Colonic mucosa (tissue), 4 donors: ENCODE measurements at places on chromosomes 7 and 10. TPM values are rescaled to one million over a fixed set of nuclear protein-coding genes. Genes with fewer than 3 reads are reported as not detected.

The KCNIP2 gene
- total RNA-seq = 2.8 TPM

DNA sequence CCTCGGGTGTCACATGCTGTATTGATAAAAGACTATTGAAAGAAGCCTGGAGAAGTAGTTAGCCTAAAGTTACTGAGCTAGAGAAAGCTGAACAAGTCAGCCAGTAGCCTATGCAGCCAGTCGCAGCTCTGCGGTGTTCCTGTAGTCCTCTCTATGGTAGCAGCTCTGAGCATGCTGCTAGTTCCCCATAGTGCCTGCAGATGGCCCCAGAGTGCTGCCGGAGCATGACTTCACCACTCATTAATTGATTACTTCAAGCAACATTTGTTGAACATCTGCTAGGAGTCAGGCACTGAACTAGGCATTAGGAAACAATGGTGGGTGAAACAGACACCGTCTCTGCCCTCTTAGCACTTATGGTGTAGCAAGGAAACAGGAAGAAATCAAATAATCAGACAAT lies 422.7 kb downstream of the SORCS3 start:
- no peak overlapping the region for H3K4me3 ChIP-seq
- H3K36me3 ChIP-seq = no peaks in the 10 kb centered on the region
- no peaks in the 10 kb centered on the region for H3K27me3 ChIP-seq
- H3K27ac ChIP-seq = no peak overlapping the region
- H3K4me1 ChIP-seq = no peaks in the 10 kb centered on the region

The TAS2R5 gene
- total RNA-seq = 1.2 TPM

GRCh38 chr7:155865830-155866525 lies 53.7 kb upstream of the SHH start:
- no peak overlapping the region for H3K27ac ChIP-seq
- H3K4me3 ChIP-seq = no peak overlapping the region
- peak; percentile 67 for DNase-seq
- H3K27me3 ChIP-seq = no peaks in the 10 kb centered on the region
- H3K36me3 ChIP-seq = no peaks in the 10 kb centered on the region
- no peaks in the 10 kb centered on the region for H3K4me1 ChIP-seq

DNA sequence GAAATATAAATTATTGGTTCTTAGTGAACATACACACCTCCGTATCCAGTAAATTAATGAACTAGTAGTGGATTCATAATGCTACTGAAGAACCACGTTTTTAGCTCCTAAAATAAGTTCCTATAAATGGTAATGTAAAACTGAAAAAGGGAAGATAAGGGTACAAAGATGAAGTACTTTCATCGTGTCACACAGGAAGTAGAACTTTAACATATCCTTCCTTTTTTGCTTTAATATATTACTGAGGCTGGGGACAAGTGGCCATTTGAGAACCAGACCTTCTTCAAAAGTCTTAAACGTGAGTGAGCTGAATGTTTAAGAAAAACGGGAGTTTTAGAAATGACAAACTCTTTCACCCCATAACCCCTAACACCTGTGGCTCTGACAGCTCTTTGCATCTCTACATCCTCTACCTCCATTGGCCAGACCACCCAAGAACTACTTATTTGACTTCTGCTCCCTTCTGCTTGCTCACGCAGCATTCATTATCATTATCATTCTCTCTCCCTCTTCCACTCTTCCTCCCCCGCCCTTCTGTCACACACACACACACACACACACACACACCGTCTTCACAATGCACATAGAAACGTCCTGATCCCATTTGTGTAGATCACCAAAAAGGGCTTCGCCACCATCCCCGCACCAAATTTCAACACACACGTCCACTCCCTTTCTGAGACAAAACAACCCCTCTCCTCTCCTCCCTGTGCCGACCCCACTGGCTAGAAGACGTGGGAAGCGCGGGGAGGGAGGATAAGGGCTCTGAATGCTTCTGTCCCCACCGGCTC lies 677 bp downstream of the SKAP2 start:
- no peaks in the 10 kb centered on the region for H3K36me3 ChIP-seq
- no peak for DNase-seq
- H3K27ac ChIP-seq = peak overlapping the region; percentile 98
- no peaks in the 10 kb centered on the region for H3K4me1 ChIP-seq
- no peaks in the 10 kb centered on the region for H3K27me3 ChIP-seq

DNA sequence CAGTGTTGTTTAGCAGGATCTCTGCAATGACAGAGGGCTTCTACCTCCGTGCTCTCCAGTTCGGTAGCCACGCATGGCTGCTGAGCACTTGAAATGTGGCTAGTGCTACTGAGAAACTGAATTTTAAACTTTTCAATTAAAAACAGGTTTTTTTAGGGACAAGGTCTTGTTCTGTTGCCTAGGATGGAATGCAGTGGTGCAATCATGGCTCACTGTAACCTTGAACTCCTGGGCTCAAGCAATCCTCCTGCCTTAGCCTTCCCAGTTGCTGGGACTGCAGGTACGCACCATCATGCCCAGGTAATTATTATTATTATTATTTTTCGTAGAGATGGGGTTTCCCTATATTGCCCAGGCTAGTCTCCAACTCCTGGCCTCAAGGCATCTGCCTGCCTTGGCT lies 13.4 kb upstream of the SFRP5 start:
- no peak overlapping the region for H3K27ac ChIP-seq
- no peak overlapping the region for H3K4me3 ChIP-seq
- H3K4me1 ChIP-seq = no peaks in the 10 kb centered on the region
- no peak for DNase-seq
- no peaks in the 10 kb centered on the region for H3K27me3 ChIP-seq

DNA sequence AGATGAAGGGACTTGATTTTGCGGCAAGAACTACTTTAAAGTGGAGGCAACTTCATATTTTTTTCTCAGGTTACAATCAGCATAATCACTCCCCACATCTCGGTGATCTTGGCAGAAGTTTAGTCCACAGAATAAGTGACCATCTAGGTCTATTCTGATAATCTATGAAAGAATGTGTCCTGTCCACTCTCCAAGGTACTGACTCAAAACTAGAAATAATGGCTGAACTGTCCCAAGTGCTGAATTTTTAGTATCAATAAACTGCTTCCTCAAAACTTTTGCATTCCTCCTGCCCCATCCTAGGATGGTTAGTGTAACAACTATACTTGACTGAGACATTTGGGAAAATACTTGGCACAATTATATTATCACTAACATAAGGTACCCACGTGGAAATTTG lies 10.9 kb upstream of the CHRM2 start:
- H3K27ac ChIP-seq = no peak overlapping the region
- no peak overlapping the region for H3K4me3 ChIP-seq
- DNase-seq = no peak
- H3K27me3 ChIP-seq = no peaks in the 10 kb centered on the region

GRCh38 chr10:44948642-44949041 lies 11.0 kb upstream of the RASSF4 start:
- no peaks in the 10 kb centered on the region for H3K27me3 ChIP-seq
- no peak for DNase-seq
- H3K4me1 ChIP-seq = no peaks in the 10 kb centered on the region
- H3K27ac ChIP-seq = no peak overlapping the region
- H3K36me3 ChIP-seq = no peaks in the 10 kb centered on the region

- H3K4me3 ChIP-seq = no peak overlapping the region
- no peaks in the 10 kb centered on the region for H3K36me3 ChIP-seq
- DNase-seq = no peak
Observed at GRCh38 chr10:57249615-57250281, 888.7 kb upstream of the ZWINT start.

The TMEM270 gene
- total RNA-seq = not detected

The OR9A4 gene
- not detected for total RNA-seq

- H3K4me1 ChIP-seq = no peaks in the 10 kb centered on the region
- H3K27me3 ChIP-seq = no peaks in the 10 kb centered on the region
- DNase-seq = no peak
- no peaks in the 10 kb centered on the region for H3K36me3 ChIP-seq
- H3K27ac ChIP-seq = no peak overlapping the region
- H3K4me3 ChIP-seq = no peak overlapping the region
Observed at GRCh38 chr7:120180221-120180620, 92.8 kb upstream of the KCND2 start.

- H3K4me3 ChIP-seq = no peak overlapping the region
- DNase-seq = no peak
- H3K27ac ChIP-seq = no peak overlapping the region
- no peaks in the 10 kb centered on the region for H3K27me3 ChIP-seq
- no peaks in the 10 kb centered on the region for H3K36me3 ChIP-seq
Observed at GRCh38 chr7:94698275-94698674, 42.3 kb upstream of the SGCE start.

The CYP2C19 gene
- total RNA-seq = 1.9 TPM

The TDRD1 gene
- total RNA-seq = 0.05 TPM

The HABP2 gene
- total RNA-seq = not detected

DNA sequence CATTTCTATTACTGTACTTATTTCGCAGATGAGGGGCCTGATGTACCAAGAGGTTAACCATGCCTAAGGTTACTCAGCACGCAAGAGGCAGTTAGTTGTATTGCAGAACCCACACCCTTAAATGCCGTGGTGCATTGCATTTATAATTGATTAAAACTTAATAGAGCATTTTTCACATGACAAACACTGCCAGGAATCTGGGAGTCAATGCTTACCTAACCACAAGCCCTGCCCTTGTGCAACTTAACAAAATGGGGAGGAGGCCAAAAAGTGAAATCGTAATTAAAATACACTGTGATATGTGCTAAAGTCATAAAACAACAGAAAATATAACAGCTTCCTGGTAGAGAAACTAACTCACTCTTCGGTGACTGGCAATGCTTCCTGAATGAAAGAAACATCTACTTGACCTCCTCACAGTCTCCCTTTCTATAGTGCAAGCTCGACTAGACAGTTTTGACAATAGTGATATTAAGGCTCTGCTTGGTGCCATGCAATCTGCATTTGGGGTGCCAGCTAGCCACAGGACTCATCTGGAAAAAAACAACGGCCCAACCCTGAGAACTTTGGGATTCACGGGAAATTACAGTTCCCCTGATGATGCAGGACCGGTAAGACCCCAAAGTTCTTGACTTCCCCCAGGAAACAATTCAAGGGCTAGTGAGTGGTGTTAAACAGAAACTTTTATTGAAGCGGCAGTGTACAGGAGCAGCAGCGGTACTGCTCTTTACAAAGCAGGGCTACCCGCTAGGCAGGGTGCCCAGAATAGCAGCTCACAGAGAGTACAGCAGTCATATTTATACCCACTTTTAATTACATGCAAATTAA lies 612.4 kb downstream of the TNS3 start:
- peak overlapping the region; percentile 83 for H3K27ac ChIP-seq
- no peaks in the 10 kb centered on the region for H3K4me1 ChIP-seq
- peak overlapping the region; percentile 22 for H3K4me3 ChIP-seq
- DNase-seq = peak; percentile 68
- no peaks in the 10 kb centered on the region for H3K36me3 ChIP-seq

GRCh38 chr7:50359995-50360925 lies 55.7 kb downstream of the IKZF1 start:
- no peak overlapping the region for H3K4me3 ChIP-seq
- H3K4me1 ChIP-seq = no peaks in the 10 kb centered on the region
- no peaks in the 10 kb centered on the region for H3K27me3 ChIP-seq
- H3K36me3 ChIP-seq = no peaks in the 10 kb centered on the region
- no peak for DNase-seq
- peak overlapping the region; percentile 23 for H3K27ac ChIP-seq

DNA sequence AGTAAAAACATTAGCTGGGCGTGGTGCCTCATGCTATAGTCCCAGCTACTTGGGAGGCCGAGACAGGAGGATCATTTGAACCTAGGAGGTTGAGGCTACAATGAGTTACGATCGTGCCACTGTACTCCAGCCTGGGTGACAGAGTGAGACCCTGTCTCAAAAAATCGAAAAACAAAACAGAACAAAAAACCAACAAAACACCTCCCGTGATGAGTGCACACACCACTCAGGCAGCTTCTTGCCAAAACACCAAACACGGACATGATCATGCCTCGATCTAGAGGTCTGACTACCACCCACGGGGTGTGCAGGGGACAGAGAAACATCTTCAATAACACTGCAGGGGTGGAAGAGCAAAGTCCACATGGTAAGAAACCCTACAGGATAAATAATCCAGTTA lies 44.4 kb downstream of the AMZ1 start:
- H3K4me3 ChIP-seq = no peak overlapping the region
- H3K27ac ChIP-seq = peak overlapping the region; percentile 49
- no peaks in the 10 kb centered on the region for H3K27me3 ChIP-seq
- no peak for DNase-seq

GRCh38 chr10:3117486-3117885 lies 50.1 kb downstream of the PFKP start:
- H3K27me3 ChIP-seq = no peaks in the 10 kb centered on the region
- DNase-seq = no peak
- no peak overlapping the region for H3K4me3 ChIP-seq
- no peak overlapping the region for H3K27ac ChIP-seq
- no peaks in the 10 kb centered on the region for H3K4me1 ChIP-seq

DNA sequence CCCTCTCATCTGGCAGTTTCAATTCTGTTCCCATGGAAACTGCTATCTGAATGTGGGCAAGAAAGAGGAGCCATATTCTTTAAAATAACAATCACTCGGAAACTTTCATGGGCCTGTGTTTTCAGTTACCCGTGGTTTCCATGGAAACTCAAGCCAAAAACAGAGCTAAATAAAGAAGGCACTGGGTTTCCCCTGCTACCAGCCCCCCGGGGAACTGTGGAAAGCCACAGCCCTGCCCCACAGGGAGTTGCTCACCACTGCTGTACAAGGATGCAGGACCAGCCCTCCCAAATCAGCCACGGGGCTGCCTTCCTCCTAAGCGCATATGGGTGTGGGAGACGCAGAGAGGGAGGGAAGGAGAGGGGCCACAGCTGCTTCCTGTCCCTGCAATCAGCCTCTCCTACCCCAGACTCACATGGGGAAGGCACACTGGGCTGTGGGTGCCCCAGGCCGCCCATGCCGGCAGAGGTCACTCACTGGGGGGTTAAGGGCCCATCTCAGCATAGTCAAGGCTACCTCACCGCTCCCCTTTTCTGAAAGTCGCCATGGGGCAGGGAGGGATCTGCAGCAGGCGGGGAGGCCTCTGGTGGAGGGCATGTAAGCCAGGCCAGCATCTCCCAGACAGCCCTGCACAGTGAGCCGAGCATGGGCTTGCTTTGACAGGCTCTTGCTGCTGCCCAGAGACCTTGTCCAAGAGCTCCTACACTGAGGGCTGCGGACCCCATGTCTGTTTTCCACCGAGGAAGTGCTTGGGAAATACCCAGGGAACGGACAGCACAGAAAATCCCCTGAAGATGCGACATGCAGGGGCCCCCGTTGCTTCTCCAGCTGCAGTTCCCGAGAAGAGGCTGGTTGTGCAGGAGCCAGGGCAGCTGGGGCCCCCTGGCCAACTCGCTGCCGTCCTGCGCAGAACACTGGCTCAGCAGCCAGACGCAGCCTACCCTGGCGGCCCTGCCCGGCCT lies 157.3 kb upstream of the PPP2R2D start:
- no peak overlapping the region for H3K4me3 ChIP-seq
- H3K27ac ChIP-seq = no peak overlapping the region
- H3K4me1 ChIP-seq = no peaks in the 10 kb centered on the region
- H3K27me3 ChIP-seq = no peaks in the 10 kb centered on the region
- H3K36me3 ChIP-seq = no peaks in the 10 kb centered on the region
- no peak for DNase-seq

The ANXA8 gene
- not detected for total RNA-seq
